ENCODE measurements at places on chromosomes 16 and 17.

- H3K36me3 ChIP-seq, result peaks cover 16% of the 10 kb centered on the region
- H3K4me1 ChIP-seq, result no peaks in the 10 kb centered on the region
- no peaks in the 10 kb centered on the region for H3K27me3 ChIP-seq
- no peak overlapping the region for H3K4me3 ChIP-seq
- H3K27ac ChIP-seq, result no peak overlapping the region
- no peak for DNase-seq
These were observed 80.3 kb downstream of the TRIM37 start for GRCh38 chr17:59026176-59026939.

- no peaks in the 10 kb centered on the region for H3K27me3 ChIP-seq
- peaks cover 26% of the 10 kb centered on the region for H3K4me1 ChIP-seq
- H3K27ac ChIP-seq, result no peak overlapping the region
- H3K36me3 ChIP-seq, result peaks cover 28% of the 10 kb centered on the region
- no peak overlapping the region for H3K4me3 ChIP-seq
- DNase-seq, result no peak
These were observed 13.6 kb downstream of the MAP3K3 start for GRCh38 chr17:63635787-63636186.

DNA sequence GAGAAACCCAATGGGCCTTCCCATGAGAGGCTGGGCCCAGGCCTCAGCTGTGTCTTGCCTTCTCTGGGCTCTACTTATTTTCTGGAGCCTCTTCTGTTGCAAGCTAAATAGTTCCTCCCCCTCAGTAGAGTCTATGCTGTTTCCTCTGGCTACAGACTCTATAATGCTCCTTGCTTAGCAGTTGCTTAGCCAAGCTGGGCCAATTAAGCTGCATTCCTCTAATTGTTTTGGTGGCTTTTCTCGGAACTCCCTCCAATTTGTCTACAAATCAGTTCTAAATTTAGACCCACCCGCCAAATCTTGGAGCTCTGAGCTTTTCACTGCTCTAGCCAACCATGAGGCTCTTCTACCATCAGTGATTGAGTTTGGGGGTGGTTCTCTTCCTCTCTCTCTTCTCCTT lies 302.7 kb upstream of the ASIC2 start:
- H3K27ac ChIP-seq, result no peak overlapping the region
- H3K4me3 ChIP-seq, result no peak overlapping the region
- H3K36me3 ChIP-seq, result no peaks in the 10 kb centered on the region
- H3K4me1 ChIP-seq, result no peaks in the 10 kb centered on the region

- no peak overlapping the region for H3K27ac ChIP-seq
- no peak overlapping the region for H3K4me3 ChIP-seq
- H3K4me1 ChIP-seq, result no peaks in the 10 kb centered on the region
- peak; percentile 72 for DNase-seq
These were observed 25.9 kb downstream of the BRIP1 start for GRCh38 chr17:61837175-61838051.

- no peaks in the 10 kb centered on the region for H3K36me3 ChIP-seq
- no peaks in the 10 kb centered on the region for H3K4me1 ChIP-seq
- peaks cover 75% of the 10 kb centered on the region for H3K27me3 ChIP-seq
- no peak overlapping the region for H3K27ac ChIP-seq
- DNase-seq, result no peak
These were observed 25.4 kb downstream of the B9D1 start for GRCh38 chr17:19336938-19337711.

DNA sequence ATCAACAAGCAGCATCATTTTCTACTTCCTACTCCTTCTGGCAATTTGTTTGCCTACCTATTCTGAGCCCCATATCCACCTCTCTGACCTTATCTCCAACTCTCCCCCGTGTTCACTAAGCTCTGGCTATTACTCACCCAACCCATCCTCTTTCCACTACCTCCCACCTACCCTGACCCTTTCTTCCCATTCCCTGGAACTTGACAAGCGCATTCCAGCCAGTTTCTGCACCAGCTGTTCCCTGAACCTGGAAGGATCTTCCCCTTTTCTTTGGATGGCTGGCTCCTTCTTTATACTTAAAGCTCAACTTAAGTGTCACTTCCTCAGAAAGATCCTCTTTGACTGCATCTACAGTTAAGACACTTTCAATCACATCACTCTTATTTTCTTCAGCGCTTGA lies 2.2 kb downstream of the DCUN1D3 start:
- no peak for DNase-seq
- H3K36me3 ChIP-seq, result peaks cover 33% of the 10 kb centered on the region
- peaks cover 51% of the 10 kb centered on the region for H3K4me1 ChIP-seq
- no peak overlapping the region for H3K27ac ChIP-seq
- H3K4me3 ChIP-seq, result peak overlapping the region; percentile 5

GRCh38 chr16:71626018-71626857 lies at the start of gene MARVELD3:
TSS of gene MARVELD3 (plus strand) at chr16:71626184. CDS start at chr16:71626230, 46 bp downstream.
- peaks cover 11% of the 10 kb centered on the region for H3K27me3 ChIP-seq
- H3K27ac ChIP-seq, result no peak within 1 kb of the TSS
- peaks cover 3% of the 10 kb centered on the region for H3K4me1 ChIP-seq
- H3K36me3 ChIP-seq, result no peaks in the 10 kb centered on the region
- peak; percentile 48 for DNase-seq

DNA sequence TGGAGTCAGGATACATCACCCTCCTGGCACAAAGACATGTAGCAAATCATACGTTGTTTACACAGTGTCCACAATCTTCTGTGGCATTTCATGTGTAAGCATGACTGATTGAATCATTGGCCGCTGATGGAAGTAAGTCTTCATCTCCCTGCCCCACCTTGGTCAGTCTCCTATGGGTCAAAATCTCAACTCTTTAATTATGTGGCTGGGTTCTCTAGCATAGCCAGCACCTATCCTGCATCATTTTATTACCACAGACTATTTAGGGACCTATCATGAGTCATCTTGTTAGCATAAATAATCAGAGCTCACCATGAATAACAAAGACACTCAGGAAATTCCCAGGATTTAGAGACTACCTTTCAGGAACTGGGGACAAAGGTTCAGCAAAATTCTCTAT lies 15.9 kb downstream of the TANC2 start:
- peaks cover 1% of the 10 kb centered on the region for H3K36me3 ChIP-seq
- DNase-seq, result no peak
- no peaks in the 10 kb centered on the region for H3K27me3 ChIP-seq
- H3K27ac ChIP-seq, result no peak overlapping the region
- no peak overlapping the region for H3K4me3 ChIP-seq

DNA sequence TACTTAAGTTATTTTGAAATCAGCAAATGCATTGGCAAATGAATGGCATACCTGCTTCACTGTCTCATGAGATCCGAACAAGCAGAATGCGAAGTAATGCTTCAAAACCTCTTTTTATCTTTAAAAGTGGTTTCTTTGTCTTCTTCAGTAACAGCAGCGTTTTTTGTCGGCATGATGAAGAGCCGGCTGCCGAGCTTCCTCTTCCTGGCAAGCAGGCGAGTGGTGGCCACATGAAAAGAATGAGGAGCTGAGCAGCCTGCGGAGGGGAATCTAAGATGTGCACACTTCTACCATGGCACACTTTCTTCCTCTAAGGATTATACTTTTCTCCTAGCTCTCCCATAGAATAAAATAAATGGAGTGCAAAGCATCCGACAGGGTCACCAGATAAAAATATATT lies 42.4 kb upstream of the AKTIP start:
- H3K4me3 ChIP-seq, result peak overlapping the region; percentile 21
- peaks cover 52% of the 10 kb centered on the region for H3K4me1 ChIP-seq
- peak overlapping the region; percentile 22 for H3K27ac ChIP-seq
- DNase-seq, result peak; percentile 80
- peaks cover 56% of the 10 kb centered on the region for H3K27me3 ChIP-seq

DNA sequence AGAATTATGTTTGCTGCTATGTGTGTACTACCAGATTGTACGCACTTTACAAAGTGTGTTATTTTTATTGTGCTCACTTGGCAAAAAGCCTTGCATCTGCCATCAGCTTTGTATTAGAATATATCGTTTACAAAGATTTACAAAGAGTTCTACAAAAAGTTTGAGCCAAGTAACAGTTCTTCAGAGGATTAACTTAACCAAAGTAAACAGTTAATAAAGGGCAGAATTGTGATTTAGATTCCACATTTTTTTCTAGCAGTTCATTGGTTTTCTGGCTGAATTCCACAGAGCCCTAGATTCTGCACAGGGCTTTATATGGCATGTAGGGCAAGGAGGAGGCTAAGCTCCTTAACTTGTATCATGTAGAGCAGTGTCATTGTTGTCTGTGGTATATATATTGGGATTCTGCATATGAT lies 29.4 kb downstream of the UTP18 start:
- peaks cover 53% of the 10 kb centered on the region for H3K36me3 ChIP-seq
- H3K27ac ChIP-seq, result no peak overlapping the region
- no peak overlapping the region for H3K4me3 ChIP-seq
- H3K4me1 ChIP-seq, result peaks cover 4% of the 10 kb centered on the region
- no peak for DNase-seq
- no peaks in the 10 kb centered on the region for H3K27me3 ChIP-seq

DNA sequence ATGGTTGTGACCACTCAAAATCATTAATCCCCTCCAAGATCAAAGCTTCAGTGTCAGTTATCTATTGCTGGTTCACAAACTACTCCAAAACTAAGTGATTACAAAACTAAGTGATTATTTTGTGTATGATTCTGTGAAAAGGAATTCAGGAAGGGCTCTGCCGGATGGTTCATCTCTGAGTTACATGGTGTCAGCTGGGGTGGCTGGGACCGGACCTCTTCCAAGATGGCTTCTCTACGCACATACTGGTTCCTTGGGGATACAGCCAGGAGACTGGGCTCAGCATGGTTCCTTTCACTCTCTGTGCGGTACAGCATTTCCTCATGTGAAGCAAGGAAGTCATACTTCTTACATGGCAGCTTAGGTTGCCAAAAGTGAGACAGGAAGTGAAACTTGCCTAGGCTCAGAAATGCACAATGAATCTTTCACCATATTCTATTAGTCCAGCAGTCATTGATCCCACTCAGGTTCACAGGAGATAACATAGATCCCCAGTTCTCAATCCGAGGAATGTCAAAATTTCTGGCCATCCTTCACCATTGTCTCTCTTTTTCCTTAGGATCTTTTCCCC lies 97.9 kb upstream of the IRX6 start:
- H3K27me3 ChIP-seq, result no peaks in the 10 kb centered on the region
- H3K4me3 ChIP-seq, result no peak overlapping the region
- H3K27ac ChIP-seq, result no peak overlapping the region
- H3K4me1 ChIP-seq, result no peaks in the 10 kb centered on the region

DNA sequence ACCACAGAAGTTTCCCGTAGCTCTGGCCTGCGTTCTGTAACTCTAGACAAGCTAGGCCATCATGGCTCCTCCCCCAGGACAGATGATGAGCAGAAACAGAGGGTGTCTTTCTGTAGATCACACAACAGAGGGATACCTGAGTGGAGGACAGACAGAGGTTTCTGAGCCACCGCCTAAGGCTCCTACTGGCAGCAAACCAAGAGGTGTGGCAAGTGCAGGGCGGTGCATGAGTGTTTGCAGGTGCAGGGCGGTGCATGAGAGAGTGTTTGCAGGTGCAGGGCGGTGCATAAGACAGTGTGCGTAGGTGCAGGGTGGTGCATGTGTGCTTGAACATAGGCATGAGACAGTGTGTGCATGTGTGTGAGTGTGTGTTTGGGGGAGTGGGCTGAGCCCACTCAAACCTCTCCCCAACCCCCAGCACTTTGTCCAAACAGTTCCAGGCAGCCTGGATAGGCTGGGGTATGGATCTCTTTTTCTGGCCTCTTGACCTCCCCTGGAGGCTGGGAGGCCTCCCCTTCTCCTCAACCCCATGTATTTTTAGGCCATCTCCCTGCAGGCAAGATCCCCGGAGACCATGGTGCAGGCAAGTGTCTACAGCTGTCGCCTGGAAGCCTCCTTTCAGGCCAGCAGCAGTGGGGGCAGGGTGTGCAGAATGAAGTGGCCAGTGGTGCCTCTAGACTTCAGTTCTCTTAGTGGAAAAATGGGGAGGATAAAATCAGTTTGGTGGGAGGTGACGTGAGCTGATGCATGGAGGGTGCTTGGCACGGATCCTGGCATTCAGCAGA lies 53.4 kb upstream of the CBX4 start:
- H3K36me3 ChIP-seq, result no peaks in the 10 kb centered on the region
- H3K27me3 ChIP-seq, result peaks cover 32% of the 10 kb centered on the region
- no peak for DNase-seq
- no peak overlapping the region for H3K27ac ChIP-seq
- H3K4me3 ChIP-seq, result no peak overlapping the region
- H3K4me1 ChIP-seq, result no peaks in the 10 kb centered on the region

DNA sequence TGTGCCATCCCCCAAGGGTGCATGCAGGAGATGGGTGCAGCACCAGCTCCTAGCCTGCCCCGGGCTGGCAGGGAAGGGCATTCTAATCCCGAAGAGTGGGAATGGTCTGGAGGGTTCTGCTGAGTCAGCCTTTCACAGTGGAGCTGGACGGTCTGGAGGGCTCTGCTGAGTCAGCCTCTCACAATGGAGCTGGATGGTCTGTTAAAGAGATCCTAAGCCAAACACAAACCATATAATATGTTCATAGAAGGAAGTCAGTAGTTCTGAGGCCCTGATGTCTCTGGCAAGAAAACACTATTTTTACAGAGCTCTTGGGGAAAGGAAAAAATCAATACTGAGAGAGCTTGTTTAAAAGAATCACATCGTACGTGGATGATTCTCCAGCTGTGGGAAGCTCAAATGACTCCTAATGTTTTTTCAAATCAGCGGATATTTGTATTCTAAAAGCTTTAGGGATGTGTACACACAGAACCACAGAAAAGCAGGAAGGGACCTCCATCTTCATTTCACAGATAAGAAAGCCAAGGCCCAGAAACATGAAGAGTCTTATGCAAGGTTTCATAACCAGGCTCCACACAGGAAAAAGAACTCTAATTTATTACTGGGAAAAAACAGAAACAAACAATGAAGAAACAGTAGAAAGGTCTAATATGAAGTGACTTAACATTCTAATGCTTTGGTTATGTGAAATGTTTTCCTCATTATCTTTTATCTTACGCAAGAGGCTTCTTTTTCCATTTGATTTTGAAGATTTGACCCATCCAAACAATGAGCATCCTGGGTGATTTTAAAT lies 176.3 kb downstream of the VPS53 start:
- H3K27ac ChIP-seq, result no peak overlapping the region
- no peak overlapping the region for H3K4me3 ChIP-seq
- peaks cover 37% of the 10 kb centered on the region for H3K36me3 ChIP-seq
- DNase-seq, result no peak

GRCh38 chr17:48057626-48058025 lies 9.5 kb downstream of the NFE2L1 start:
- peaks cover 29% of the 10 kb centered on the region for H3K4me1 ChIP-seq
- no peak overlapping the region for H3K4me3 ChIP-seq
- no peak for DNase-seq
- no peaks in the 10 kb centered on the region for H3K27me3 ChIP-seq

DNA sequence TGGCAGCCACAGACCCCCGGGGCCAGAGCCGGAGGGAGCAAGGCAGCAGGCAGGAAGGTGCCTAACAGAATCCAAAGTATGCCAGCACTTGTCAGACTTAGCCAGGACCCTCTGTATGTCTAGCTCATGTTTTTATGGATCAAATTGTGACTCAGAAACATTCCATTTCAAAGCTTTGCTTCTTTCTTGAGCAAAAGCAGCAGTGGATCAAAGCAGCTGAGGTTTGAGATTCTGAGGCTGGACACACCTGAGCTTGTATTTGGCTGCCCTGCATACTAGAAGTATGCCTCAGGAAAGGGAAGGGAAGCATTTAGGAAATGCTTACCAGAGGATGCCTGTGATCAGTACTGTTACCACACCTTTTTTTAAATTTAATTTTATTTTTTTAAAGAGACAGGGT lies 5.7 kb upstream of the MYO1C start:
- H3K4me3 ChIP-seq, result no peak overlapping the region
- H3K27me3 ChIP-seq, result peaks cover 4% of the 10 kb centered on the region
- DNase-seq, result no peak
- H3K4me1 ChIP-seq, result peaks cover 2% of the 10 kb centered on the region
- H3K27ac ChIP-seq, result no peak overlapping the region
- peaks cover 7% of the 10 kb centered on the region for H3K36me3 ChIP-seq

Measured in activated naive CD4-positive, alpha-beta T cell treated with anti-CD3 and anti-CD28 coated beads, Interleukin-2, amount 10 ng/mL, durations not matched to agents 7 days and 5 days (primary cell).